Neural progenitor cell (in vitro differentiated cells): ENCODE measurements at places on chromosomes 16 and 17.

- DNase-seq, result no peak
Measured at GRCh38 chr17:47620503-47621245, 29.0 kb upstream of the KPNB1 start.

DNA sequence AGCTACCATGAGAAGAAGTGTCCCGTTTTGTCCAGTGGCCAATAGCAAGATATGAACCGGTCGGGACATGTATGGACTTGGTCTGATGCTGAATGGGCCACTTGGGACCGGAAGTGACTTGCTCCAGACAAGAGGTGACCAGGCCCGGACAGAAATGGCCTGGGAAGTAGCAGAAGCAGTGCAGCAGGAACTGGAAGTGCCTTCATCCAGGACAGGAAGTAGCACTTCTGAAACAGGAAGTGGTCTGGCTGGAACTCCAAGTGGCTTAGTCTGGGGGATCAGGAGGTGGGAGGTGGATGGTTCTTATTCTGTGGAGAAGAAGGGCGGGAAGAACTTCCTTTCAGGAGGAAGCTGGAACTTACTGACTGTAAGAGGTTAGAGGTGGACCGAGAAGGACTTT lies 5.3 kb downstream of the EFNB3 start:
- DNase-seq, result no peak

- DNase-seq, result no peak
Measured at GRCh38 chr16:86631444-86631843, 53.1 kb downstream of the FOXL1 start.

GRCh38 chr17:3915995-3916696 lies at the start of gene P2RX1:
Gene P2RX1 (minus strand): TSS chr17:3916465. CDS start chr17:3916225, 240 bp downstream.
- DNase-seq, result no peak

- no peak for DNase-seq
Measured at GRCh38 chr17:64638552-64639203, 23.4 kb downstream of the SMURF2 start.

DNA sequence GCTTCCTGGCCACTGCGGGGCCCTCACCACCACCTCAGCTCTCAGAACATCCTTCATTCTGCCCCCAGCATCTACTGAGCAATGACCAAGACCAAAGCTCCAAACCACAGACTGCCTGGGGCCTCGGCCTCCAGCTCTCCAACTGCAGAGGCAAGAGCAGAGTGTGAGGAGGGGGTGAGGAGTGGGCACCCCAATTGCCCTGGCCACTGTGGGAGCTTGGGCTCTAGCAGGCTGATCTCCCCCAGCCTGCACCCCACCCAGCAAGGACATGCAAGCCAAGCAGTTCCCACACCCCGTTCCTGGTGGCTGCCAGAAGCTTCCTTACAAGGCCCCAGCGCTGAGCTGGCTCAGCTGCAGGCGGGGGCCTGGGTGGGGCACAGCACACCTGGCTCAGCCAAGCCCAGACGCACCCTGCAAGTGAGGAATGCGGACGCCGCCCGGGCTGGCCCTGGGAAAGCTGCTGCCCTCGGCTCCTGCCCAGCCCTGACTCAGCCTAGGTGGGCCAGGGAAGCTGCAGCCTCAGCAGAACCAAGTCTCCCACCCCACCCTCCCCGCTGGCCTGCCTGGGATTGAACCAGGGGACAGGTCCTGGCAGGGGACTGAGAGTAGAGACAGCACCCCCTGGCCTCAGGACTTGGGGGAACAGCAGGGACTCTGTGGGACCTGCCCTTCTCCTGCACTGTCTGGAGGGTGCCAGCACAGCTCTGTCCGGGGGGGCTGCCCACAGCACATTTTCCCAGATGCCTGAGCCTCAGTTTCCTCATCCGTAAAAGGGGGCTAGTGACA lies 29.7 kb upstream of the KRT17 start:
- no peak for DNase-seq

DNA sequence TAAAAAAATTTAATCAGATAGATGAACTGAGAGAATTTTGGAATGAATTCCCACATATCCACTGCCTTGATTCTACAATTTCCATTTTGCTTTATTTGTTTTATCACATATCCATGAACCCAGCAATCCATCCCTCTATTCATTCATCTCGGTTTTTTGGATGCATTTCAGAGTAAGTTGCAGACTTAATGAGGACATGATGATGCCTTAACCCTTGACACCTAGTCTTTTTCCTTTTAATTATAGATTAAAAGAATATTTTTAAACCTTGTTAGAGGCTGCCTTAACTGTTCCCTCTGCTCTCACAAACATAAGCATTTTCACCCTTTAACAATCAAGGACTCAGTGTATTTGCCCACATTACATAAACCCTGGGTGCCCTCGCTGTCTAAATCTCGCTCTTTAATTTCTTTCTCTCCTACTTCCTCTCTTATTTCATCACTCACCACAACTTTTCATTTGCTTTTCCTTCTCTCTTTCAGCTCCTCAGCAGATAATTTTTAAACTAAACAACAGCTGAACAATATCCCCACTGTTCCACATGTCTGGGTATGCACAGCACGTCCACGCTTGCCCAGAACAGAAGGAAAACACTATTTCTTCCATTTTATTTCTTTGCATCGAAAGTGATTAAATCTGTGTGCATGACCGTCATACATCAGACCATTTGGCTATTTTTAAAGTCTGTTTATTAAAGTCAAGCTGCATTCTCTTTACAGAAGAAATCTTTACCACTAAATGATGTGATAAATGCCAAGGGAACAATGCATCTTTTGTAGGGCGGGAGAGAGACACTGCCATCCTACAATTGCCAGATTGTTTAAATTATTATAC lies 39.9 kb downstream of the IQCK start:
- DNase-seq, result no peak

GRCh38 chr17:10226930-10227695 lies 28.7 kb upstream of the GAS7 start:
- peak; percentile 65 for DNase-seq

DNA sequence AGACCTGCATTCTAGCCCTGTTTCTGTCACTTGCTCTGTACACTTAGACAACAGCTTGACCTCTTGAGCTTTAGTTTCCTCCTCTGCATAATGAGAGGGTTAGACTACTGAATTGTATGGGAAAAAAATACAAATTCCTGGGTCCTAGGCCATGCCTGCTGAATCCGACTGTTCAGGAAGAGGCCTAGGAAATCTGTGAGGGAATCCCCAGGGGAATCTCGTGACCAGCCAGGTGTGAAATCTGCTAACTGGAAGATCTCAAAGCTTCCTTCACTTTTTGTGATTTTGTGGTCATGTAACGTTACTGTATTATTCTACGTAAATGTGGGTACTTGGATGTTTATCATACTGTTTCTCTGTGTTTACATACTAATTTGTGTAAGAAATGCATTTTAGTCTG lies 58.2 kb downstream of the CYLD start:
- DNase-seq, result peak; percentile 58

DNA sequence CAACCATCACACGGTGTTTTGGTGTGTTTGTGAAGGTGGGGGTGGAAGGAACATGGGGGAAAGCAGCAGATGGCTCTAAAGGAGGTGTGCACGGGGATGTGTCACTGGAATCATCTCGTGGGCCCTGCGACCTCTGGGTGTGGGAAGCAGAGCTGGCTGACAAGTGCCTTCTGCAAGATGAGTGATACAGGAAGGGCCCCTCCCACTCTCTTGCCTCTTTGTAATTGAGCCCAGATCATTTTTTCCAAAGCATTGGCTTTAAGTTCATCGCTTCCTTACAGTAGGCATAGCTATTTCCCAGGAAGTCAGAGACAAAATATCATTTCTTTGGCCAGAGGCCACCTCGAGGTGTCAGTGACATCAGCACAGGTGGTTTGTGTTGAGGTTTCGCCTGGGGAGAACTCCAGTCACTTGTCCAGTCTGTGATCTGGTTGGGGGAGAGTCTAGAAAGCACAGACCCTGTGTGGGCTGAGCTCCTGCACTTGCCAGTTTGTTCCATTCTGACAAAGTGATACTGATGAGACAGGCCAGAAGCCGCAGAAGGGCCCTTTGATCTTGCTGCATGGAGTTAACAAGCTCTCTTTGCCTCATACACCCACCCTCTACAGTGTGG lies 20.6 kb upstream of the SNTB2 start:
- DNase-seq, result no peak

DNA sequence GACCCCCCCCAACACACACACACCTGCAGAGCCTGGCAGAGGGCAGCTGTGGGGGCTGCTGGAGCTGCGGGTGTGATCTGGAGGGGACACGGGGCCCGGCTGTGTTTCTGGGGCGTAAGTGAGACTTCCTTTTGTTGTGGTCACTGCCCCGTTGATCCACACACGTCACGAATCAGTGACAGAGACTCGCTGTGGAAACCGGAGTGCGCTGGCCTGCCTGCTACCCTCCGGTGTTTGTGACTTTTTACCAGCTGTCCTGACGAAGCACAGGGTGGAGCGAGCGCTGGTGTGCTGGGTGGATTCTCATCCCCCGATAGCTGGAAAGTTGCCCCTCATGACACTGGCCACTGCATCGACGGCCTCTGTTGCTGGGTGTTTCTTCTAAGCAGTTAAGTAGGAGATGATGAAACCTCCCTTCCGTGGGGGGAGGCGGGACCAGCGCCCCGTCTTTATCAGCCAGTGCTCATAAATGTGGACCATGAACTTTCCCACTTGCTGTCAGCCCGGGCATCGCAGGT lies 2.3 kb downstream of the METRNL start:
- DNase-seq, result no peak

GRCh38 chr16:66427036-66427860 lies at the start of gene BEAN1:
Gene BEAN1 (plus strand): TSS chr16:66427295. CDS start chr16:66437677, 10,382 bp downstream.
- DNase-seq, result peak; percentile 81

GRCh38 chr17:77516902-77517301 lies 376.1 kb downstream of the SEC14L1 start:
- DNase-seq, result no peak

GRCh38 chr17:83135692-83136091 lies 56.3 kb downstream of the METRNL start:
- DNase-seq, result no peak

DNA sequence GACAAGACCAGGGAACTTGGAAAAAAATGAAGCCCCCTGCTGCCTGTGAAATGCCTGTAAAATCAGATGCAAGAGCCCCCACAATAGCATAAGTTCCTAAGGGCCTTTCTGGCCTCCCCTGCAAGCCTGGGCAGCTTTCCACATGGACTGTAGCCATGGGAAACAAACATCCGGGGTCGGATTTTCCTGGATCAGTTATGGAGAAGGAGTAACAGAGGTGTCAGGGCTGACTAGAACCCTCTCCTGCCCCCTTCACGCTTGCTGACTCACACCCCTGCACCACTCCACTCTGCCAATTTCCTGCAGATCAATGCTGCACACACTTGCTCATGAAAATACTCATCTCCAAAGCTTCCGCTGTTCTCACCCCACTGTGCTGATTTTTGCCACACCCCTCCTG lies 258.6 kb downstream of the CBLN1 start:
- no peak for DNase-seq

GRCh38 chr17:9020096-9020823 lies 1.1 kb upstream of the NTN1 start:
- no peak for DNase-seq

DNA sequence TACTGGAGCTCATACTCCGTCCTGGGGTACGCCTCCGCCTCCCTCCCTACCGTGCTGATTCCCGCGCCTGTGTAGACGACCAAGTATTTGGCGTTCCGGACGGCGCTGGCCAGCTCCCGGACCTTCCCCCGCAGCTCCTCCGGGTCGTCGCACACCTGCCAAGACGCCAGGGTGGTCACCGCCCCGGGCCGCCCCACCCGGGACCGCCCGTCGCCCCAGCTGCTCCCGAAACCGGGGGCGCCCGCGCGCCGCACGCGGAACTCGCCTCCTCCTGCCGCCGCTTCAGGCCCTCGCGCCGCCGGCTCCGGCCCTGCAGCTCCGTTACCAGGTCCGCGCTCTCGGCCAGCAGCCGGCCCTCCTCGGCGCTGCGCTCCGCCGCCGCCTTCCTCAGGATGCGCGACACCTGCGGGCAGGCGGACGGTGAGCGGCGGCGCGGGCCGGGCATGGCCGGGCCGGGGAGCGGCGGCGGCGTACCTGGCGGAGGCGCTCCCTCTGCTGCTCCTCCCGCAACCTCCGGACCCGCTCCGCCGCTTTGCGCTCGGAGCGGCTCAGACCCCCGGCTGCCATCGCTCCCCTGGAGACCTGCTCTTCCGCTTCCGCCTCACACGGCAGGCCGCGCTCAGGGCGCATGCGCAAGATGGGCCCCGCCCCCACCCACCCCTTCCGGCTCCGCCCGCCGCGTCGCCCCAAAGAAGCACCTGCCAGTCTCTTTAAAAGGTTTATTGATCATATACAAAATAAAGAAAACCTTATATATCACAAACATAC lies at the start of gene SIRT7:
Gene SIRT7 (minus strand): TSS at position 612 of the 768 bp plus-strand sequence. CDS start 45 bp downstream, at position 567.
- peak; percentile 93 for DNase-seq

- DNase-seq, result no peak
Measured at GRCh38 chr17:41455236-41455635, 11.9 kb downstream of the KRT32 start.

DNA sequence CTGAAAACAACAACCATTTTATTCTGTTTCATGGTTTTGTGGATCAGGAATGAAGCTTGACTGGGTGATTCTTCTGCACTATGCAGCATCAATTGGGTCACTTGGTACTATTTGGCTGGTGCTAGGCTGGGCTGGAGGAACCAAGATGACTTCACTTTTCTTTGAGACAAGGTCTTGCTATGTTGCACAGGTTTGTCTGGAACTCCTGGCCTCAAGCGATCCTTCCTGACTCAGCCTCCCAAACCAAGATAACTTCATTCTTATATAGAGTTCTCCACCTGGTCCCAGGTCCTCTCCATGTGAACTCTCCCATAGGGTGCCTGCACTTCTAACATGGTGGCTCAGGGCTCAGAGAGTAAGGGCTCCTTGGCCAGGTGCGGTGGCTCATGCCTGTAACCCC lies 1.9 kb upstream of the PIPOX start:
- no peak for DNase-seq

- no peak for DNase-seq
Measured at GRCh38 chr17:58920773-58921172, 165.1 kb downstream of the PPM1E start.

DNA sequence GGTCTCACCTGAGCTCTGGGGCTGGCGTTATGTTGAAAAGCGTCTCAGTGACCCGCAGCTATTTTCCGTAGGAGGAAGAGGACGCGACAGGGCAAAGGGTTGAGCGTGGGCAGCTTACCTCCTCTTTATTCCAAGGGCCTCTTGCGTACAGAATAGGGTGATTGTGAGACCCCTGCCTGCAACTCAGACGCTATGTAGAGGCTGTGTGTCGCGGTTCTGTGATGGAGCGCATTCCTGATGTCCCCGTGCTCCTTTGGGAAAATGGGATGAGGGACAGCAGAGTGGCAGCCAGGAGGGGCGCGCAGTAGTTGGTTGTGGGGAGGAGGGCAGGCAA lies 531 bp upstream of the CDH8 start:
- peak; percentile 67 for DNase-seq

- DNase-seq, result peak; percentile 88
Measured at GRCh38 chr16:89602273-89602951, 11.0 kb upstream of the DPEP1 start.

DNA sequence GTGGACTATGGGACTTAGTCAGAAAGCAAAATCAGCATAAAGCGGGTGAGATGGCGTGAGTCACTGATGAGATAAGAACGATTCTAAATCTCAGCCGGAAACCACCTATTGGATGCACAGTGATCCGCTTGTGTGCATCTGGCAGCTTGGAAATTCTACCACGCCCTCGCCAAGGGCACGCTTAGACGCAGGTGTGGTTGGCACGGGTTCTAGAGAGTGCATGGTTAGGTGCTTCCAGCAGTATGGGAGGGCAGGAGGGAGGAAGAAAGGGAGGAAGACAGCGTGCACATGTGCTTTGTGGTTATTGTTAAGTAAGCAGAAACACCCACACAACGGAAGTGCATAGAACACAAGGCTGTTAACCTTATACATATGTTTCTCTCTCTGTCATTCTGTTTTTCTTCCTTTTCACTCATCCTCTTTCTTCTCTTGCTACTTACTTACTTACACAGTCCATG lies 374.0 kb upstream of the ASIC2 start:
- no peak for DNase-seq

- DNase-seq, result peak; percentile 71
Measured at GRCh38 chr17:44220213-44221083, 973 bp upstream of the UBTF start.
